Activated CD8-positive, alpha-beta memory T cell treated with anti-CD3 and anti-CD28 coated beads for 1 hour (primary cell): ENCODE measurements at places on chromosomes 6 and 20.

DNA sequence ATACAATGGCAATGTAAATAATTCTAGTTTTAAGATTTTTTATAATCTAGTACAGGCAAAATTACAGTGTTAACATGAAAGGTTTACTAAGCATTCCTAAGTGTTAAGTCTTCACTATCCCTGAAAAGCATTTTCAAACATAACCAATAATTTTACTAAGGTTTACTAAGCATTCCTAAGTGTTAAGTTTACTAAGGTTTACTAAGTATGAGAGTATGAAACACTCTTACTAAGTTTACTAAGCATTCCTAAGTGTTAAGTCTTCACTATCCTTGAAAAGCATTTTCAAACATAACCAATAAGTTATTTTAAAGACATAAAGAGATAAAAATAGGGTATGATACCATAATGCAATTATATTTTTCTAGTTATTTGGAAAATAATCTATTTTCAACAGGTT is 82.6 kb downstream of the PRSS35 start:
- DNase-seq: no peak

DNA sequence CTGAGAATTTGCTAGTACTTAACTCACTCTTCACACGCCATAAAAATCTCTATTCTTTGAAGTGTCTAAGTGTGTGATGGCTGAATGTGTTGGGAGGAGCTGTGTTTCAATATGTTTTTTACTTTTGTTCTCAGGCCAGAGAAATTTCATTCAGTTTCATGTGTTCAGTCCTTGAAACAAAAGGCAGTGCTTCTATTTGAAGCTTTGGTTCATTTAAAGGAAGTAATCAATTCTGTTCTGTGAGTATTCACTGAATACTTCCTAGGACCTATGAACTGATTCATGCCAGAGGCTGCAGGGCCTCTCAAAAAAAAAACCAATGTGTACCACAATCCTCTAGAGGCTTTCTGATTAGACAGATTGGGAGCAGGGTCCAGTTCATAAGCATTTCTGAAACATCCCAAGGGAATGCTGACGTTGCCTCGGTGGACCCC is 12.4 kb upstream of the F13A1 start:
- no peak for DNase-seq

DNA sequence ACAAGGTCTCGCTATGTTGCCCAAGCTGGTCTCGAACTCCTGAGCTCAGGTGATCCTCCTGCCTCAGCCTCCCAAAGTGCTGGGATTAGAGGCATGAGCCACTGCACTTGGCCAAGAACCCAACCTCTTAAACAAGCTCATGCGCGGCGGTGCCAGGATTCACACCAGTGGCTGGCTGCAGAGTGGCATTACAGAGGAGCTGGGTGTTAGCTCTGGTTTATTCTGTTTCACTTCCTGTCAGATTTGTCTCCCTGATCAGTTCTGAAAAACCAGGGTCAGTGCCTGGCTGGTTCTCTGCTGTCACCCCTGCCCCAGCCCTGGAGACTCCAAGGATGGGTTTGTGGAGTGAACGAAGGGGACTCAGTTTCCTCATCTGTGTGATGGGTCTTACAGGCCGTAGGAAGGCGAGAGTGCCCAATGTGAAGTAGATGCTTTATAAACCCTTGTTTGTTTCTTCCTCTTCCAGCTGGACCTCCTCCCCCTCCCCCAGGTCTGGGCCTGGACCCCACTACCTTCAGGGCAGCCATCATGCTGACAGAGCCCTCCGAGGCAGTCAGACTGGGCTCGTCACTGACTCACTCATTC is 63.4 kb downstream of the UBE2V1 start:
- no peak for DNase-seq

GRCh38 chr6:160131636-160132296 is 10.2 kb downstream of the SLC22A1 start:
- DNase-seq: no peak

DNA sequence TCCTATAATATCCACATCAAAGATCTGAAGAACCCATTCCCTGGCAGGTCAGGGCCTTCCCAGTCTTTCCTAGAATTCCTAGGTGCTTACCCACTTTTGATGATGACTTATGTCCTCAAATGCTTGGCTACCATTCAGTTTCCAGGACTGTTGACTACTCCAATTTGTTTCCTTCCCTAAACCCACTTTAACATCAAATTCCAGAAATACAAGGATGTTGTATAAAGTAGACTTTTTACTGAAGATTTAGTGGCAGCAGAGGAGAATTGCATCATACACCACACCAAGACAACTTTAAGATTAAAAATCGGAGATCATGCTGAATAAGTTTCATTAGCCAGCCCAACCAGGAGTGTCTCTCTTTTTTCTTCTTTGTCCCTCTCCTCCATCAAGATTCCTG is 203.3 kb upstream of the LAMP5 start:
- no peak for DNase-seq

DNA sequence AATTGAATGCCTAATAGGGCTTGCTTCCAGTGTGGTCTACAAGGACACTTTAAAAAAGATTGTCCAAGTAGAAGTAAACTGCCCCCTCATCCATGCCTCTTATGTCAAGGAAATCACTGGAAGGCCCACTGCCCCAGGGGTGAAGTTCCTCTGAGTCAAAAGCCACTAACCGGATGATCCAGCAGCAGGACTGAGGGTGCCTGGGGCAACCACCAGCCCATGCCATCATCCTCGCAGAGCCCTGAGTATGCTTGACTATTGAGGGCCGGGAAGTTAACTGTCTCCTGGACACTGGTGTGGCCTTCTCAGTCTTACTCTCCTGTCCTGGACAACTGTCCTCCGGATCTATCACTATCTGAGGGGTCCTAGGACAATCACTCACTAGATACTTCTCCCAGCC is 411.5 kb downstream of the TENT5A start:
- no peak for DNase-seq

DNA sequence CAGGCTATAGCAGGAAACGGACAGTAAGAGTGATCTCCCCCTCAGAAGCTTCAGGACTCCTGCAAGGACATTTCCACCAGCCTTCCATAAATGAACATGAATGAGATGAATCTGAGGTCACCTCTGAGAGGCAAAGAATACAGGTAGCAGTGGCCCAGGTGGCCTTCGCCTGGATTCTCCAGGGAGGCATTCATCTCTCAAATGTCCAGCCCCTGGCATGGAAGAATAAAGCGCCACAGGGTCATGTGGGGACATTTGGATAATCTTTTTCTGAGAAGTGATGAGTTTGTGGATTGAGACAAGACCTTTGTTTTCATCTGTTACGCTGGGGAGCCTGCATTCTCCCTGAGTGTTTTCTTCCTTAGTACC is 2.9 kb downstream of the GMPR start:
- no peak for DNase-seq
